Stimulated activated CD4-positive, alpha-beta T cell treated with anti-CD3 and anti-CD28 coated beads, Interleukin-4, amount 100 ng/mL, for 24 hours (primary cell): ENCODE measurements at places on chromosomes 13 and 19.

DNA sequence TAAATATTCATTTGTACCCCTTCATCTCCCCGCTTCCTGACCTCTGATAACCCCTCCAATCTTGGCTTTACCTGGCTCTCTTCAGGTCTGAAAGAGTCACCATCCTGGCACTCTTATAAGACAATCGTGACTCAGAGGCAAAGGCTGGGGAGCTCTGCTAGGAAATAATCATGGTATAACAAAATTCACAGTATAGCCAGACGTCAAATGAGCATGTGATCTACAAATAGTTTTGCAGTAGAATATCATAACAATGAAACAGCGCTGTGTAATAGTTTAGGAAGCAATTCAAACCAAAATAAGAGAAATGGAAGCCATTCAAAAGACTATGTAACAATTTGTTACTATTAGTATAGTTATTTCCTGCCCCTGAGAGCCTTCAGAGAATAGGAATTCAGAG lies 34.2 kb downstream of the RXFP2 start:
- DNase-seq, result no peak

GRCh38 chr13:98581381-98581780 lies 4.5 kb upstream of the STK24 start:
- DNase-seq, result no peak

DNA sequence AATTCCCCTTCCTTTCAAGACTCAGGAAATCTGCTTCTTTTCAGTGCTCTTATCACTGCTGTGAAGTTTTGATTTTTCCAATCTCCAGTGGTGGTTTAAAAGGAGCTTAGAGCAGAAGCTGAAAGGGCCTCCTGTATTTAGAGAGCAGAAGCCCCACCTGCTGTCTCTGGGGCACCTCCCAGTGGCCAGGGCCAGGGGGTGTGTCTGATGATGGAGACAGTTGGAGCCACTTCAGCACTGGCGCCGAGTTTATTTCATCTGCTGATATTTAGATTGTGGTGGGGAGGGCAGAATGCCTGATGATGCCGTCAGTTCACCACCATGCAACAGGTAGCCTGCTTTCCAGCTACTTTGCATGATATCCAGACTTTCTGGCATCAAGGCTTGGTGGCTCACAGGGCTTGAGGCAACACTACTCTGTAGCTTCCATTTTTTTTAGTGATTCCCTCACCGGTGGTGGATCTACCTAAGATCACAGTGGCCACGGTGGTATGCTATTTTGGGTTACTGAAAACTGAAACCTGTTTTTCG lies 371.9 kb downstream of the KCNRG start:
- DNase-seq, result peak; percentile 36

- DNase-seq, result peak; percentile 58
These were observed 1.0 kb downstream of the FNDC3A start for GRCh38 chr13:48976576-48977285.

DNA sequence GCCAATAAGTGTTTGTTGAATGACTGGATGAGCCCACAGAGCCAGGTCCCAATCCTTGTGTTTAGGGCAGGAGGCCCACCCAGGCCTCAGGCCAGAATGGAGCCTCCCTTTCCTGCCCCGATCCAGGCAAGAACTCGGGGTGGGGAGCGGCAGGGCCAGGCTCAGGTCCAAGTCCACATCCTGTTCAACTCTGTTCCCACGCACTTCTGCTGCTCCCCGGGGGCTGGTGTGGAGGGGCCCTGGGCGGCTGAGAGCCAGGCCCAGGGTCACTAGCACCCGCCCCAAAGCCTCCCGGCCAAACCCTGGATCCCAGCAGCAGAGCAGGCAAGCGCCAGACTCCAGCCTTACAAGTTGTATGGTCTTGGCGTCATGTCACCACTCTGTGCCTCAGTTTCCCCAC lies 8.0 kb downstream of the ANGPTL8 start:
- DNase-seq, result no peak

DNA sequence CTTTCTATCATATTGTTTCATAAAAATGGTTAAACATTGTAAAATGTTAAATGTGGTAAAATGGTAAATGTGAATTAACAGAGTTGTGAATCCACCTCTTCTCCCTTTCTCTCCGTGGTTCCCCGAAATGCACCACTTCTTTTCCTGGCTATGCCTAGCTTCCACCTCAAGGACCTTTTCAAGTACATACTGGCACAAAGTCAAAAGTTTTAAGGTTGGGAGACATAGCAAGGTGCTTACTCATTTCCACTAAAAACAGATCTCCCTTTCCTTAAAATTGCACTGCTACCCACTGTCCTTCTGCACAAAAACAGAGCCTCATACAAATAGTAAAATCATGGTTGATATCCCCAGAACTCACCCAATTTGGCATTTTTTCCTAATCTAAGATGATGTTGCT lies 558.2 kb downstream of the SLITRK6 start:
- DNase-seq, result no peak

DNA sequence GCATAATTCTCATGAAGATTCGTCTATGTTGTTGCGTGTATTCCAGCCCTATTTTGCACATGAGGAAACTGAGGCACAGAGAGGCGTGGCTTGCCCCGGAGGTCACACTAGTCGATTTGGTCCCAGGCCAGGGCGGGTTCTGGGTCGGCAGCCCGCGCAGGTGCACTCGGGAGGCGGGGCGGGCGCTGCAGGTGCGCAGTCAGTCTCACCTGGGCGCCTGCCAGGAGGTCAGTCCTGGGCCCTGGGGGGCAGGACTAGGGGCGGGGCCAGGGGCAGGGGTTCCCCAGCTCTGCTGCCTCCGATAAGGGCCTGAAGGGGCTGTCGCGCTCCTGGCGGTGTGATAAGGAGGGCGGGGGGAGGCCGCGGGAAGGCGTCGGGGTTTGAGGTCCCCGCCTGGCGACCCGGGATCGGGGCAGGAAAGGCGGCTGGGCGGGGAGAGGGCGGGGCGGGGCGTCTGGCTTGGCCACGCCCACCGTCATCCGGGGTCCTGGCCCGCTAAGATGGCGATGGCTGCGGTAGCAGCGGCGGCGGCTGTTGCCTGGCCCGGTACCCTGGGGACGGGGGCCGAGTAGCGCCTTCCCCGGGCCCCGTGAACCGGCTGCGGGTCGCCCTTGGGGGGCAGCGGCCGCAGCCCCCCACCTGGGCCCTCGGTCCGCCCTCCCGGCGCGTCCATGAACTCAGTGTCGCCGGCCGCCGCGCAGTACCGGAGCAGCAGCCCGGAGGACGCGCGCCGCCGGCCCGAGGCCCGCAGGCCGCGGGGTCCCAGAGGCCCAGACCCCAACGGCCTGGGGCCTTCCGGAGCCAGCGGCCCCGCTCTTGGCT lies at the start of gene ATG4D:
Gene ATG4D, plus strand, starts transcription at position 485 of the 822 bp plus-strand sequence. Its CDS starts 187 bp downstream, at position 672.
- peak; percentile 76 for DNase-seq

GRCh38 chr13:27391471-27391870 lies 32.9 kb upstream of the GTF3A start:
- DNase-seq, result no peak

DNA sequence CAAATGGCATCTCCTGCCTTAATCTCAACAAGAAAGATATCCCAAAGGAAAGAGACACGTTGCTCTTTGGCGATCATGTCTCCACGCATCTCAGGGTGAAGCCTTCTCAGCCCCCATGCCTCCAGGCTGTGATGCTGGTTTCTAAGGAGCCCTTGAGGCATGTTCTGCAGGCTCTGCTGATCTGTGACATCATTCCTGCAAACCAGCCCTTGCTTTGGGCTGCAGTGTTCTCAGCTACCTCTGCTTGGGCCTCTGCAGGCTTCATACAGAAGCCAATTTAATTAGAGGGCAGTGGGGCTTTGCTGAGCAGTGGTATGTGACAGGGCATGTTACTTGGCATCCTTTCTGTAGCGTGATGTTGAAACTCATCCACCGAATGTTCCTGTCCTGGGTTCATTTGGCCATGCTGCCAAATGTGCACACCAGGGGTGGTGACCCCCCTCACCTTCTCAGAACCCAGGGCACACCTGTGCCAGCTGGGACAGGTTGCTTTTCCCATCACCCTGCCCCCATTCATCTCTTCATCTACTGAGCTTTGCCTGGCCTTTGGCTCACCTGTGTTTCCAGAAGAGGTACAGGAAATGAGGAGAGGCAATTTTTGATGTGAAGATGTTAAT lies 230.9 kb downstream of the TEX29 start:
- no peak for DNase-seq

DNA sequence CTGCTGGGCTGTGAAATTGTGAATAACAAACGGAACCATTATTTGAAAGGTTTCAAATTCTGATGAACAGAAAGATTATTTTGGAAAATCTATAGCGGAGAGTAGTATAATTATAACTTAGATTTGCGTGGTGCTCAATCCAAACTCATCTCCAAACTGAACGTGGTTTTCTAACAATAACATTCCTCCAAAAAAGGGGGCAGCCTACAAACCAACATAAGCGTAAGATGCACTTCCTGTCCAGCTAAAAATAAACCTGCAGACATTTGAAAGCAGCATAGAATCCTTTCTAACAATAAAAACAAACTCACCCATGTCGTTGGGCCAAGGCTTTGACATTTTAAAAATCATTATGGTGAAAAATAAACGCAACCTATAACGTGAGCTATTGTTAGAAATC lies 178.4 kb downstream of the COL4A1 start:
- DNase-seq, result no peak

DNA sequence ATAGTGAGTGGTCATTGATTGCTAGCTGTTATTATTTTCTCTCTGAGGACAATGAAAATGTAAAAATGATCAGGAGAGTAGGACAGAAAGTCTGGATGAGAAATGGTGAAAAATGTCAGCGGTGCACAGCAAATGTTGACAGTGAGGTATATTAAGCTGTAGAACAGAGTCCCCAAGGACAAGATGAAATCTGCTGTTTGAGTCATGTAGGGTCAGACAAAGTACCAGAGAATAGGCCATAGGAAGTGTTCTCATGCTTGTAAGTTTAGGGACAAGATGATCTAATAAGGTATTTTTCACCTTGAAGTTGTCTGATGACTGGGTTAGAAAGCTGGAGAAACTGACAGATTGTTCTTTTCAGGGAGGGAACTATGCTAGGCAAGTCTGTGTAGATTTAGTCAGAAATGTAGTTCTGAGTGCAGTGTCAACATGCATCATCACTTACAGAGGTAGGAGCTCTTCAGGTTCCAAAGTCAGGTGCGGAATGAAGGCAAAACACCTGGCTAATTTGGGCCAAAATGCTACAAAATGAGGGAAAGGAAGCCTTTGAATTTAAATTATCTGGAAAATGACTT lies 369.3 kb downstream of the DLEU7 start:
- no peak for DNase-seq

- DNase-seq, result no peak
These were observed 36.7 kb downstream of the ZAR1L start for GRCh38 chr13:32278426-32278825.

- no peak for DNase-seq
These were observed 3.9 kb downstream of the DNAJB1 start for GRCh38 chr19:14514215-14514863.

DNA sequence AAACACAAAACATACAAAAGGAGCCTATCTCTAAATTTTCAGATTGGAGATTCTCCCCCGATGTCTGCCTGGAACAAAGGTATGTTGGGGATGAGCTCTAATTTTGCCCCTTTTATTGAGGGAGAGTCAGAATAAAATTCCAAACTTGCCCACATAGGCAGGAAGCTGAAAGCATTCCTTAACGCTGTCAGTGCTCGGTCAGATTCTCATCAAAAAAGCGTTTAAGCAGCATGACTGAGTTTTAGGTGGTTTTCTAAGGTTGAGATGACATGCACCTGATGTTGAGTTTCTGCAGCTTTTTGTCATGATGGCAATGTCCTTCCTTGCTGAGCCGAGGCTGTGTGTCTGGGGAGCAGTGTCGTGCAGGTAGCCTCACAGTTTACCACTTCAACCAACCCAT lies 48.4 kb upstream of the MEDAG start:
- no peak for DNase-seq

DNA sequence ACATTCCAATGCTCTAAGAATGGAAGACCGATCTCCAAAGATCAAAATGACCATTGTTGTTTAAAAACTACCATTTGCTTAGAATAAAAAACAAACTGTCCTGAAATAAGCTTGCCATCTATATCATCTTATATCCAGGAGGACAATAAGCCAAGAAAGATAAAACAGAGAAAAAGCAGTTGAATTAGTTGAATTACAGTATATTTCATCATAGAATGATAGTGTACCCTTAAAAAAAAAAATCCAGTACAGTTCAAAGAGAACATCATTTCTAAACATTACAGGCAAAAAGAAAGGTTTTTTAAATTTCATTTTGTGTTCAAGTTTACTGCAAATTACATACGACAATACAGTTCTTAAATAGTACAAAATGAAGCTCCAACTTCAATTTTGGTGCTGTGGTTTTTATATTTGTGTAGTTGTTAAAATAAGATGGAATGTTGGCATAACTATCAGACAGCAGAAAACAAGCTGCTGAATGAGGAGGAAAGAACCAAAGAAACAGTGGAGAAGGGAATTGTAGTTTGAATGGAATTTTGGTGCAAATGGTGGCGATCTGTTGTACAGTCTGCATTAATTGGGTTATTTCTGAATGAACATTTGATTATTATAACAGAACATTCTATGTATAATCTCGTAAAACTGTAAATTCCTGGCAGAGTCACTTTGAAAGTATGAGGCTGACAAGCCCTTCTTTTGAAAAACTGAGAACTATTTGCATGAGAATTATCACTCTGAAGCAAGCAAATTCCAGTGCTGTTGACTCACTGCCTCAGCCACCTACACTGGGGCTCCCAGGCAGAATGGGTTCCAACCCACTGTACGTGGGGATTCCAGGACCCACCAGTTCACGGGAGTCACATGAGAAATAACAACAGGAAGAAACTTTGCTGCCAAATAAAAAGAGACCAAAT lies 37.7 kb downstream of the LHFPL6 start:
- DNase-seq, result no peak

DNA sequence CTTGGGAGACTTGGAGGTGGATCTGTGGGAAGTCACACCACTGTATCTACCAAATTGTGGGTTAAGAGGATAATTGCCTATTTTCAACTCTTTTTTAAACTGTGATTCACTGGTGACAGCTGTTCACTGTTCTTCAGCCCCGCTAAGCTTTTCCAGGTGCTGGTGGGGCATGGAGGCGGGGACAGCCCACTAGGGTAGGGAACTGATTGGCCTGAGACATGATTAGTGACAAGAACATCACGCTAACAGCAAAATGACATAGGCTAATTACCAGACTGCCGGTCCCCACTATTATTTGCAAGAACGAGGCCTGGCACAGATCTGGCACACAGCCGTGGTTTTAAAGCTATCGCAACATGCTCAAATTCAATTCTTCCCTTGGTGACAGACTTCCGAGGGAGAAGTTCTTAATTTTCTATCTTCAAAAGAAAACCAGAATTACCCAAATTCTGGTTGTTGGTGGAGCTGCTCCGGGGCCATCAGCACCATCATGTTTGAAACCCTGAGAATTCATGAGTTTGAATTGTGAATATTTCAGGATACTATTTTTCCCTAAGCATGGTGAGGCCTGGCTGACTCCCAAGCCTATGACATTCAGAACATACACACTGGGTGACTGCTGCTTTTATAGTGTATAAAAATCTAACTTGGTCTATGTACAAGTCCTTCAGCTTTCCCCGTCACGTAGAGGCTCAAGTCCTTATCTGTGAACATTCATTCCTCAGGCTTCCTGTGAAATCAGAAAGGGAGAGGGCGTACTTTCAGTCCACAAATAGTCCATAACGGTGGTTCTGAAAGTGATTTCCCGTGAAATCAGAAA lies 17.9 kb downstream of the DOCK9 start:
- no peak for DNase-seq
